Left renal cortex interstitium (tissue), 4 donors: ENCODE measurements at places on chromosomes 12 and 14. TPM values are rescaled to one million over a fixed set of nuclear protein-coding genes. Genes with fewer than 3 reads are reported as not detected.

The AJUBA gene
- 75.1 TPM for polyA plus RNA-seq

DNA sequence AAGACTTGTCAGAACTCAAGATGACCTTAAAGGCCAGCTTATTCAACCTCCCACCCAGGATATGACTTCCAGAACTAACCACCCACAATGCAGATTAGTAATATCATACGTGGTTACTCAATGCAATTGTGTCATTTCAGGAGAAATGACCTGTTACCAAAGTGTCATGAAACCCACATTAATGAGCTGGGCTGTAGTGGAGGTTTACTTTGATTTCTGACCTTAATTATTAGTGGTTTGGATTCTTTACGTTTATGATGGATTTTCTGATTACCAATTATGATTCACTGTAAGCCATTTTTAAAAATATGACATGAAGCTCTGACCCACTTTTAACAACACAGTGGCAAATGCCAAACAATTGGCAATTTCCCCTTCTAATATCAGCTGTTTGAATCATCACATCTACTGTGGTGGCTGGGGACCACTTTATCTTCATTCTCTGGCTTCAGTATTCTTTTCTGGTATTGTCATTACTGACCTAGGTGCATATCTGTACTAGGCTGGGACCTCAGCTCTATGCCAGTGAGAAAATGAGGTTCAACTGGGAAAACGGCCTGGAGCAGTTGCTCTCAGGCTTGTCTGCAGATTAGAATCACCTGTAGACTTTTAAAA is 223.3 kb downstream of the RGS6 start:
- no peak for DNase-seq

The CABP1 gene
- polyA plus RNA-seq, result 5.6 TPM

The TSHR gene
- 0.17 TPM for polyA plus RNA-seq

The ADSS1 gene
- 15.8 TPM for polyA plus RNA-seq

DNA sequence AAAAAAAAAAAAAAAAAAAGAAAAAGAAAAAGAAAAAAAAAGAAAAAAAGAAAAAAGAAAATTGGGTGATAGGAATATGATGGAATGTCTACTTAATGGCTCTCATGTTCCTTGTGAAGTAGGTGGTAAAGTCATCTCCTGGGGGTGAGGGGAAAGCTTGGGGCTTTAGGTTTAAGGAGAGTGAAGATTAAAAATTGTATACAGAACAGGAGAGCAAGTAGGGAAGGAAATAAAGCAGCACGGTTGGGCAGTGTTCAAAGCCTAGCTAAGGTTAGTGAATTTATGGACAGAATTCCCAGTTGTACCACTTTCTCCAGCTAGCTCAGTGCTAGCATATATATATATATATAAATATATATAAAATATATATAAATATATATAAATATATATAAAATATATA is 40.0 kb upstream of the SLC2A13 start:
- no peak for DNase-seq

The DHRS2 gene
- 39.5 TPM for polyA plus RNA-seq

The KRT85 gene
- polyA plus RNA-seq, result not detected

DNA sequence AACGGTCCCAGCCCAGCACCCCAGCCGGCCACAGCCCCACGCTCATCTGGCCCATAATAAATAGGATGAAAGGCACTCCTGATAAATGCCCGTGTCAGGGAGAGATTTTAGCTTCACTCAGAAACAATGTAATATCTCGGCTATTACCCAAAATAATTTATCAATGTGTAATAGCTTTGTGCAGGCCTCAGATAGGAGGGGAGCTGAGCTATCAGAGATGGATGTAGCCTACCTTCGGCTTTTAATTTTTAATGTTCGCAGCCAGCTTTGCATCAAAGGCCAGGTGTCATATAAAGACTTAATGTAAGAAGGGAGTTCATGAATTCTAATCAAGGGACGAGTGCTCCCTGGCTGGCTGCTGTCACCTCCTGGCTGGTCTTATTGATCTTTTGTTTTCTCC is 171.9 kb downstream of the ESRRB start:
- no peak for DNase-seq

DNA sequence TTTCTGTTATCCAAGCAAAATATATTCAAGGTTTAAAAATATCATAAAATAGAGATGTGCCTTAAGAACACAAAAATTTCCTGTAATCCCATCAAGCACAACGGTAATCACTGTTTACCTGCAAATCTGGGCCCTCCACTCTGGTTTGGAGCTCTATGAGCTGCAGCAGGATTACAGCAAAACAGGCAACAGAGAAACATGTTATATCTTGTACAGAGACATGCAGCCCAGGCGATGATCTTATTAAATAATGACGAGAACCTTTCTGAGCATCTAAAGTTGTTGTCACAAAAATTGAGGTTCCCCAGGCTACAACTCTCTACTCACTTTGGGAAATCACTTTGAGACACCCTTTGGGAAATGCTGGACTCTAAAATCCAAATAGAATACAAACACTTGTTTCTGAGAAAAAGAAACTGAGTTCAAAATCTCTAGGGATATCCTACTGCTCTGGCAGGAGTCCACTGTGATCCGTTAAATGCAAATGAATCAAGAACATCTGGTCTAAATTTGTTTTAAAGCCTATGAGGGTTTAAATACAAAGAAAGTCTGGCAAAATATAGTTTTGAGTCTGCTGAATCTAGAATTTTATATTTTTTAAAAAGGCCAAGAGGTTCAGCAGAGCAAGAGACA is 36.3 kb downstream of the STON2 start:
- DNase-seq, result no peak

- DNase-seq, result no peak
Measured at GRCh38 chr14:104373055-104373854, 206.3 kb upstream of the C14orf180 start.

The SSTR1 gene
- polyA plus RNA-seq, result 1.4 TPM

The NKX2-1 gene
- not detected for polyA plus RNA-seq

The CCDC175 gene
- 0.93 TPM for polyA plus RNA-seq

DNA sequence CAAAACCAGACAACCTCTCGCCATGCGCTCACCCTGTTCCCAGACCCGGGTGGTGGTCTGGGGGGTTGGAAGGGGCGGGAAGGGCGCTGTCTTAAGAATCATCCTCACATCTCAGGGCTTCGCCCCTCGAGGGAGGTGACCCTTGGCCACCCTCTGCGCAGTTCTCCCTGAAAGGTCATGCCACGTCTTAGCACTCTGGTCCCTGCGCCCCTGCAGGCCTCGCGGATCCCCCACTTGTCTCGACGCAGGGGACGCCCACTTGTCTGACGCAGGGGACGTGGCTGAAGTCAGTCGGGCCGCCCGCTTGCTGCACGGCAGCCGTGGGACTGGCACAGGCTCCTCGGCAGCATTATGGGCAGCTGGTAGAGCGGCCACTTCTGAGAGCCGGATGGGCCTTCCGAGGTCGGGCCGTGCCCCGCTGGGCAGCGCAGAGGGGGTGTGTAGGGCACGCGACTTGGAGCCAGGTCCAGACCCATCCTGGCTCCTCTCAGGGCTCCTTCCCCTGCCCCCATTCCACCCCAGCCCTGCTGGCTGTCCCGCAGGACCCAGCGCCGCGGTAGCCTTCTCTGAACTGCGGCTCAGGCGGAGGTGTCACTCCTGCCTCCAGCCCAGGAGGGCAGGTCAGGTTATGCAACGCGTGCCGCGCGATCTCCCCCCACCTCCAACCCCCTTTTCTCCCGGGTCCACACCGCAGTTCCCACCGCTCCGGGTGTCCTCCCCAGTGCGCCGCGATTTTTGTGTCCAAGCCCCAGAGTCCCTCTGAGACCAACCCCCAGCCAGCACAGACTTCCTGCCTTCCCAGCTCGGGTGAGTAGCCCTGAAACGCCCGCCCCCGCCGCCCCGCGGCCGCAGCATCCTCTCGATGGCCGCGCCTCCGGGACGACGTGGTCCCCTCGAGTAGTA is 40.9 kb upstream of the CAPRIN2 start:
- DNase-seq, result no peak

- DNase-seq, result no peak
Measured at GRCh38 chr14:42944284-42944683, 1337.6 kb downstream of the LRFN5 start.

DNA sequence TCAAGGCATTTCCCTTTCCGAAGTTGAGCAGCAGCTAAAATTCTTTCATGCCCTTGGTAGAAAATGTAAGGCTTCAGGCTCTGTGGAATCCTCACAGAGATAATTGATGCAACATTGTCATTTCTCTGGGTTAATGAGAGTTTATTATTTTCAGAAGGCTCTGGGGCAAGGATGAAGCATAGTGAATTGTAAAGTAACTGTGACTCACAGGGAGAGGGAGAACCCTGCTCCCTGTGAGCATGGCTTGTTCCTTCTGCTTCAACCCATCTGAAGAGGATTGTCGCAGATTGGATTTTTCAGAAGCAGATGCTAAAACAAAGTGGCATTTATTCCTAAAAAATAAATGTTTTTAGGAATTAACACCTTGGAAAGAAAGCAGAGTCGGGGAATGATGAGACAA is 41.2 kb downstream of the APOBEC1 start:
- DNase-seq, result no peak

DNA sequence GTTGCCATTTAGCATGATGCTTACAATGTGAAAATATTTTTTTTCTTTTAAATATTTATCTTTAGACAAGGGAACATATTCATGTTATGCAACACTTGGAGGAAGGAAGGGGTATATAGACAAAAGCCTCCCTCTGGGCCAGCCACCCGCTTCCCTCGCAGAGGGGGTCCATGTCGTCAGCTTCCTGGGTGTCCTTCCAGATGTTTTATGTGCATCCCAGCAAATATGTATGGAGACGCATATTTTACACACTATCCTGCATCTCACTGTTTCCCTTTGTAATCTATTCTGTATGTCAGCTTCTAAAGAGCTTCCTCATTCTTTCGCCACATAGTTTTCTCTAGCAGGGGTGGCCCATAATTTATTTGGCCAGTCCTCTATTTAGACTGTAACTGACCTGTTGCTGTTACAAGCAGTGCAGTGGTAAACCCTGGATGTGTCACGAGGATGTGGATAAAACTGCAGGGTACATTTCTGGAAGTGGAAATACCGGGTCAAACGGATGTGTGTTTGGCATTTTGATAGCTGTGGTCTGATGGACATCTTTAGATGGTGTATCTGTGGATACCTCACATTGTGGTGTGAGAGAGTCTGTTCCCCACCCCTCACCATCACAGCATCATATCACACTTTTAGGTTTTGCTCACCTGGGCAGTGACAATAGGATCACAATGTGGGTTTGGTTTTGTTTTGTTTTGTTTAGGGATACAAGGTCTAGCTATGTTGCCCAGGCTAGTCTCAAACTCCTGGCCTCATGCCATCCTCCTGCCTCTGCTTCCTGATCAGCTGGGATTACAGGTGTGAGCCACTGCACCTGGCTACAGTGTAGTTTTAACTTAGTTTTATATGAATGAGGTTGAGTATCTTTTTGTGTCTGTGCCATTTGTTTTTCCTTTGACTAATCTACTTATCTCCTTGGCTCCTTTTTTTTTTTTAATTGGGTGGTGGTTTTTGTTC is 31.6 kb downstream of the FAM222A start:
- no peak for DNase-seq

- DNase-seq, result no peak
Measured at GRCh38 chr12:34301251-34302130, 279.2 kb downstream of the ALG10 start.

The NEMP1 gene
- polyA plus RNA-seq, result 21.4 TPM

- no peak for DNase-seq
Measured at GRCh38 chr14:105398726-105399465, 558 bp downstream of the TEX22 start.

The LMNTD1 gene
- polyA plus RNA-seq, result 0.21 TPM

The DUSP6 gene
- 77.3 TPM for polyA plus RNA-seq

The NANOG gene
- 0.11 TPM for polyA plus RNA-seq

DNA sequence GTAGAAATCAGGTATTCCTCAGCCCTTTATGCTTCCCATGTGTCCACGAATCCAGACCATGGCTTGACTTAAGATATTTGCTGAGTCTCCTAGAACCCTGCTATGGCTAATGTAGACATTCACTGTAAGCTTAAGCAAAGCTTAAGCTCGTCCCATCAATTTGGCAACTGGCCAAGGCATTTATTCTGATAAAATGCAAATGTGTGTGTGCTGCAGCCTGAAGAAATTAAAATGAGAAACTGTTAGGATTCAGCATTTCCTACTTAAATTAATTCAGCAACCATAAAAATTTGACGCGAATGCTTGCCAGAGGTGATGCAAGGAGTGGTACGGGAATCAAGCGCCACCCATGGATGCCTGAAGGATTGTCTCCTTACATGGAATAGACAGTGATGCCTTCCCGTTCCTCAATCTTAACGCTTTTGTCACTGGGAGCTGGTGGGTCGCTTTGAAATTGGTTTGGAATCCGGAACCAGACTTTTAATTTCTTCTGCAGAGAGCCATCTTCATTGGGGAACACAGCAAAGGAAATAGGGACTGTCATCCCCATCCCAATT is 13.2 kb downstream of the HEBP1 start:
- DNase-seq, result no peak

DNA sequence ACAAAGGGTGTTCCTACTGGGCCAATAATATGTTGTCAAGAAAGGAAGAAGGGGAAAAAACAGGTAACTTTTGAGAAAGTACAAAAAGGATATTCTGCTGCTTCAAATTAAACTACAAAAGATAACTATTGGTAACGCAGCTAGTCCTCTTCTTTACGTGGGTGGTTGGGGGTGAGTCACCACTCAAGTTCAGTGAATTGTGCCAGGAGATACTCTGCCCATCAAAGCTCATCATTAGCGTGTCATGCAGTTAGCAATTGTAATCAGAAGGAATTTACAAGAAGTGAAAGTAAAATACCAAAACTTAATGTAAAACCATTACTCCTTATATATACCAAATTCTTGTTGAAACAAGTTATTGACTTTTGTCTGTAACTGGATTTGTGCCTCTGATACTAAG is 342.0 kb downstream of the NPAS3 start:
- no peak for DNase-seq

DNA sequence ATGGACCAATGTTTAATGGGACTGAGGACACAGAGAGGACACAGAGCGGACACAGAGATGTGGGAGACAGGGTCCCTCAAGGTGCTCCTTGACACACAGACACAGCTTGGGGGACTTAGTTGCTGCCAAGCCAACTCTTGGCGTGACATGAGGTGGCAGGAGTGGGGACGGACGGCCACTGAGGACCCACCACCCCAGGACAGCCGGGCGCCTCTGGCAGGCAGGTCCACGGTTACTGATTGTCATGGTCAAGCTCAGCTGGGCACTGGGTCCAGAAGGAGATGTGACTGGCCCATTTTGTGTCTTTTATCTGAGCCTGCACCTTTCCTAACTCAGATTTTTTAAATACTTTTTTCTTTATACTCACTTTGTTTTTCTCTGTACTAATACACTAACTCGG is 15.7 kb upstream of the PWP1 start:
- no peak for DNase-seq

The KCNC2 gene
- 0.94 TPM for polyA plus RNA-seq

The TCL1B gene
- polyA plus RNA-seq, result 0.58 TPM

The PPP1R36 gene
- 1.1 TPM for polyA plus RNA-seq
